Gastroesophageal sphincter (tissue), 4 donors: ENCODE measurements at places on chromosomes 6 and 20.

- no peak for ATAC-seq
Observed at GRCh38 chr20:43838703-43839060, 76.0 kb upstream of the TOX2 start.

DNA sequence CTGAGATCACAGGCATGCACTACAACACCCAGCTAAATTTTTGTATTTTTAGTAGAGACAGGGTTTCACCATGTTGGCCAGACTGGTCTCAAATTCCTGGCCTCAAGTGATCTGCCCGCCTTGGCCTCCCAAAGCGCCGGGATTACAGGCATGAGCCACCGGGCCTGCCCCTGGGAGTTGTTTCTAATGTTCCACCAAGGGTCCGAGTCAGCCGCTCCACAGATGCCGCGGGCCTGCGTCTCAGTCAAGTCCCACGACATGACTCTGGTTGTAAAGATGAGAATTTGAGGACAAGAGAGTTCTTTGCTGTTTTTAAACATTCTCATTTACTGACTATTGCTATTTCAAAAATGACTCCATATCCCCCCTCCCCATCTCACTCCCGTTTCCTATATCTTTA lies 30.8 kb downstream of the BNIP5 start:
- ATAC-seq, result no peak

GRCh38 chr6:31272836-31273626 lies 1.1 kb upstream of the HLA-C start:
- ATAC-seq, result no peak

GRCh38 chr20:22379472-22379871 lies 204.9 kb downstream of the FOXA2 start:
- ATAC-seq, result no peak

- no peak for ATAC-seq
Observed at GRCh38 chr6:41428336-41428995, 93.1 kb downstream of the NCR2 start.

DNA sequence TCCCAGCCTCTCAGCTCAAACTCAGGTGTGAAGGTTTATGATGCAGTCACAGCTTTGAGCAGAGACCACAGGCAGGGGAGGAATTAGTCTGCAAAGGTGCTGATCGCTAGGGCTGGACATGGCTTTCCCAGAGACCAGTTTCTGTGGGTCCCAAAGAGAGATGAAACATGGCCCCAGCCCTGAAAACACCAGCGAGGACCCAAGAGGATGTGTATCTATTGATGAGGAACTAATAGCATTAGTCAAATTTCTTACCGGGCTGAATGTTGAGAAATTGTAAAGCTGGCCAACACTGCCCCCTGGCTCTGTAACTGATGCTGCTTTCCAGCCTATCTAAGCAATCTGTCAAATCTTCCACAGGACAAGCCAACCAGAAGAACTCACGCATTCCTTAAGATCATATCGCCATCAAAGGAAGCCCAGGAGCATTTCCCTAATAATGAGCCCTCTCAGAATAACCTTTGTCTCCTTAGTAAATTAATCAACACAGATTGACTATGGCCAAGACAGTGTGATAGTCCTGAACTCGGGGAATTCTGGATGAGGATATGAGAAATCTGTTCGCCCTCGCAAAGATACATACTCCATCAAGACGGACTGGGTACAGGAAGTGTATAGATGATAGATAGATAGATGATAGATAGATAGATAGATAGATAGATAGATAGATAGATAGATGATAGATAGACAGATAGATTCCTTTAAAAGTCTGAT lies 7.8 kb upstream of the ACSS1 start:
- ATAC-seq, result peak; percentile 70

GRCh38 chr6:149263321-149263720 lies 54.2 kb upstream of the TAB2 start:
- no peak for ATAC-seq

- ATAC-seq, result no peak
Observed at GRCh38 chr6:150286912-150287311, 81.9 kb upstream of the IYD start.

- ATAC-seq, result no peak
Observed at GRCh38 chr20:11296221-11296620, 621.5 kb upstream of the BTBD3 start.

- ATAC-seq, result no peak
Observed at GRCh38 chr6:125742464-125743120, 6.8 kb upstream of the HEY2 start.

GRCh38 chr20:39630215-39630908 lies 668.2 kb downstream of the DHX35 start:
- no peak for ATAC-seq

GRCh38 chr6:71229477-71229876 lies 59.1 kb upstream of the OGFRL1 start:
- no peak for ATAC-seq

GRCh38 chr20:8519887-8520286 lies 387.8 kb downstream of the PLCB1 start:
- ATAC-seq, result no peak

- no peak for ATAC-seq
Observed at GRCh38 chr6:106966229-106966628, 8.3 kb downstream of the CD24 start.

GRCh38 chr6:42315991-42316970 lies 98.6 kb upstream of the MRPS10 start:
- no peak for ATAC-seq

DNA sequence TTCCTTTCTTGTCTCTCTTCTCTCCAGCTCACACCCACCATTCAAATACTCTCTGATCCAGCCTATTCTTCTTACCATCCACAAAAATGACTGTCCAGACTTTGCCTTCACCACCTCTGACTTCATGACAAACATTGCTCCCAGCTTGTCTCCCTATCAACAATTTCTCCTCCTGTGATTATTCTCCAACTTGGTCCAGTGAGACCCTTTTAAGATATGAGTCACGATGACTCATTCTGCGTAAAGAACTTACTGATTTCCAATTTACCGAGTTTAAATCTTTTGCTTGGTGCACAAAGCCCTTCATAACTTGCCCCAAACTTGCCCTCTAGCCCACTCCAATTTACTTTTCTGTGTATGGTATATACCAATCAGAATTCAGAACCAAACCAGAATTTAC lies 833.2 kb downstream of the MAFB start:
- ATAC-seq, result no peak

GRCh38 chr6:25482996-25483395 lies 169.0 kb upstream of the SCGN start:
- no peak for ATAC-seq

DNA sequence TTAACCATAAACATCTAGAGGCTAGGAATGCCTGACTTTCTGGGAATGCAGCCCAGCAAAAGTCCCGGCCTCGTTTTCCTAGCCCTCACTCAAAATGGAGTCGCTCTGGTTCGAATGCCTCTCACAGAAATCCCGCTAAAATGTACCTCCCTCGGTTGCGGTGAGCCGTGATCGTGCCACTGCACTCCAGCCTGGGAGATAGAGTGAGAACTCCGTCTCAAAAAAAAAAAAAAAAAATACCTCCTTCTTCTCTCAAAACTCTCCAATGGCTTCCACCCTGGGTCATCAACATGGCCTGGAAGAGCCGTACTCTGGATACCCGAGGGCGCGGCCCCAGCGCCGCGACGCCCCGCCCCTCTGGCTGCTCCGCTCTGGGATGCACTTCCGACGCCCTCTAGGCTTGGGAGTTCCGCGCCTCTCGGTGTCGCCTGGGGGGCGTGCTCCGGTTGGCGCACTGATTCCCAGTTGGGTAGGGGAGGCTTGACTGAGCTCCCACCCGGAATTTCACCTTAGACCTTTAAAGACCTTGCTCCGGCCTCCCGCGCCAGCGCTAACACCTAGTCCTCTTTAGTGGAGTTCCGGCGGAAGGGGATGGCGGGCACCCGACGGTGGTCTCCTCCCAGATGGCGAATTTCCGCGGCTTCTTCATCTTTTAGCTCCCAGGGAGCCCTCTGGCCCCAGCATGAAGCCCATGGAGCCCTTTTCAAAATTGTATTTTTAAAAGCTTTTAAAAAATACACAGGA lies 12.3 kb downstream of the HMGN4 start:
- peak; percentile 57 for ATAC-seq

GRCh38 chr6:131694832-131695426 lies 6.3 kb downstream of the OR2A4 start:
- peak; percentile 61 for ATAC-seq

GRCh38 chr6:131682442-131682841 lies 18.8 kb downstream of the OR2A4 start:
- no peak for ATAC-seq

- ATAC-seq, result no peak
Observed at GRCh38 chr6:117352466-117353081, 73.2 kb downstream of the ROS1 start.

GRCh38 chr6:78483553-78484197 lies 383.7 kb upstream of the IRAK1BP1 start:
- no peak for ATAC-seq

- ATAC-seq, result no peak
Observed at GRCh38 chr6:87908978-87909811, 138.4 kb upstream of the SPACA1 start.

GRCh38 chr6:86765211-86765610 lies 172.1 kb upstream of the HTR1E start:
- ATAC-seq, result no peak

DNA sequence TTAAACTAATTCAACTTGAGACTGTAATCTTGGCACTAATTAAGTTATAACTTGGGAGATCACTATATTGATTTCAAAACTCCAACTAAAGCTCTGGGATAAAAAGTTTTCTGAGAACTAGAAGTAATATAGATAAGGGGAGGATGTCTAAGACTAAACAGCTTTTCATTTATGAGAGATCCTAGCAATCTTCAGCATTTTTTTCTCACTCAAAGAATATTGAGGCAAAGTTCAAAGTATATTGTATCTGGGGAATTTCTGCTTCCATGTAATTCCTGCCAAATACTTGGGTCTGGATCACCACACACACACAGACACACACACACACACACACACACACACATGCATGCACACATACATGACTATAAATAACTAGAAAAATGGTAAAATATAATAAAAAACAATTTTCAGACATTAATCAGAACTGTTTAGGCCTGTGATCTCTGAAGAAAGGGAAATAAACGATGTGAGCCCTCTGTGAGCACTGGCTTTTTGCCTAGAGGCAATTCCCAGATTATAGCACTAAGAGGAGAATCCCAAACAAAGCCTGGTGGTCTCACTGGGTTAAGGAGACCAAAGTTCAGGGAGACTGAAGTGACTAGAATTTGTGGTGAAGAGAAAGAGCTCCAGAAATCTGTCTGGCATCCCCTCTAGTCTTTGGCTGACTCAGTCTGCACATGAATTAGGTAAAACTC lies 92.8 kb downstream of the ADAT2 start:
- ATAC-seq, result no peak

DNA sequence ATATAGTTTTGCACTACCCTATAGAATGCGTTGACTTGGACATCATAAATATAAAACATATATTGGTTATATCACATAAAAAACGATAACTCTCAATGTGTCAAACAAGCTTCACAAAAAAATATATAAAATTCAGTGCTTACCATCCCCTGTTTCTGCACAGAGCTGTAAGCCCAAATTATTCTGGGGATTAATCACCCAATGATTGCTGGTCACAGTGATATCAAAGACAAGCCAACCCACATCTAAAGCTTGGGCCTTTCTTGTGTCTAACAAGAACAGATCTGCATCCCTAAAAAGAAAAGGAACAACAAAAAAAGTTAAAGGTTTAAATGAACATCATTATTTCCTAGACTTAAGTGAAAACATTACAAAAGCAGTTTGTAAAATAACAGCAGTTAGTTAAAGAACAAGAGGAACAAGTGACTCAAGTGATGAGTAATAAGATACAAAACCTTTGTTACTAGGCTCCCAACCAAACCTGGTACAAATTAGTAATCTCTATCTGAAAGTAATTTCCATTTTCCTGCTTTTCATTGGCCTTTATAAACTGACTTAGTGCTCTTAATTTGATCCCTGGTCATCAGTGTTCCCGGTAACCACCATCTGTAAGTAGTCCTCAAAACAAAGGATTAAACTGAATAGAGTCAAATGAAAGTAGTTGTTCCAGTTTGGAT lies 81.1 kb downstream of the BMP5 start:
- no peak for ATAC-seq

DNA sequence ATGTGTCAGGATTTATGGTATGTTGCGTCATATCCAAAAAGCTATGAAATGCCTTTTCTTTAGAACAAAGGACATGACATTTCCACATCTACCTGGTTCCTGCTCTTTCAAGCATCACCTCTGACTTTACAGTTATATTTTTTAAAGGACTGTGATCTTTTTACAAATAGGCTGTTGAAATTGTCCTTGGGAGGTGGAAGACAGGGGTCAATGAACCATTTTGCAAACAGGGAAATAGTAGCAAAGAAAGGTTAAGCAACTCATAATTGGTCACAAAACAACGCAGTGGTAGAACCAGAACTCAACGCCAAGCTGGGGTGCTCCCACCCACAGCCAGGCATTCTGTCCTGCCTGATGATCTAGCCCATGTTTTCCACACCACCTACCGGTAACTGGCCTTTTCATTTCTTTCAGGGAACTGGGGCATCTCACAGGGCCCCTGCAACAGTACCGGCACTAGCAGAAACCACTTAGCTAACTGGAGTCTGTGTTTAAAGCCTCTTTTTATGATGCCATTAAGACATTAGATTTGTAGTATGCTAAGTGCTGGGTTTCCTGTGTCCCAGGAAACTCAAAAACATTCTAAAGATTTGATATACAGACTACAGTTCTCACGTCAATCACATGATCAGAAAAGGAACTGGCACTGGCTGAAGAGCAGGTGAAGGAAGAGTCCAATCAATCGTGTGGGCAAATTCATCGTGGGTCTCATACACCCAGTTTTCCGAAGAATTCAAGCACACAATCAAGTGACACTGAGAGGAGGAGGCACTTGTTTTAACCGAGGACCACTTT lies 13.9 kb downstream of the ZNF217 start:
- ATAC-seq, result peak; percentile 44

- no peak for ATAC-seq
Observed at GRCh38 chr6:16857969-16858592, 96.8 kb upstream of the ATXN1 start.

GRCh38 chr20:46350201-46350985 lies 42.1 kb upstream of the CDH22 start:
- no peak for ATAC-seq

- ATAC-seq, result no peak
Observed at GRCh38 chr6:5536644-5537043, 275.3 kb downstream of the FARS2 start.

GRCh38 chr6:46484081-46484820 lies 7.0 kb downstream of the RCAN2 start:
- no peak for ATAC-seq

DNA sequence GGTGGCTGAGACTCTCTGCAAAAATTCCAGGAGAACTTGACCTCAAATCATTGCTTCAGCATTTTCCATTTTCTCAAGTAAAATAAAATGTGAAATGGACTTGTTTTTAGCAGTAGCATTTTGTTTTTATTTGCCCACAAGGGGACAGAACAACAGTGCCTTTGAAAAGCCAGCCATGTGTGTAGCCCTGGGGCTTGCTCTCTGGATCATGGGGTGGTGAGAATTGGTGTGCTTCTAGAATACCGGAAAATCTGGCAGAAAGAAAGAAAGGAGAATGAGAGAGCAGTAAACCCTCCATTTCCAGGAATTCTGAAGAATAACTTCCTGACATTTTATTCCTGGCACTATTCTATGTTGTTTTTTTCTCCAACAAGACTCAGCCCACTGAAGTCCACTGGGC lies 254.7 kb upstream of the MOCS1 start:
- ATAC-seq, result no peak

GRCh38 chr6:149057464-149057840 lies 260.1 kb upstream of the TAB2 start:
- no peak for ATAC-seq
